ENCODE measurements at places on chromosomes 6 and 20. TPM values are rescaled to one million over a fixed set of nuclear protein-coding genes. Genes with fewer than 3 reads are reported as not detected.

DNA sequence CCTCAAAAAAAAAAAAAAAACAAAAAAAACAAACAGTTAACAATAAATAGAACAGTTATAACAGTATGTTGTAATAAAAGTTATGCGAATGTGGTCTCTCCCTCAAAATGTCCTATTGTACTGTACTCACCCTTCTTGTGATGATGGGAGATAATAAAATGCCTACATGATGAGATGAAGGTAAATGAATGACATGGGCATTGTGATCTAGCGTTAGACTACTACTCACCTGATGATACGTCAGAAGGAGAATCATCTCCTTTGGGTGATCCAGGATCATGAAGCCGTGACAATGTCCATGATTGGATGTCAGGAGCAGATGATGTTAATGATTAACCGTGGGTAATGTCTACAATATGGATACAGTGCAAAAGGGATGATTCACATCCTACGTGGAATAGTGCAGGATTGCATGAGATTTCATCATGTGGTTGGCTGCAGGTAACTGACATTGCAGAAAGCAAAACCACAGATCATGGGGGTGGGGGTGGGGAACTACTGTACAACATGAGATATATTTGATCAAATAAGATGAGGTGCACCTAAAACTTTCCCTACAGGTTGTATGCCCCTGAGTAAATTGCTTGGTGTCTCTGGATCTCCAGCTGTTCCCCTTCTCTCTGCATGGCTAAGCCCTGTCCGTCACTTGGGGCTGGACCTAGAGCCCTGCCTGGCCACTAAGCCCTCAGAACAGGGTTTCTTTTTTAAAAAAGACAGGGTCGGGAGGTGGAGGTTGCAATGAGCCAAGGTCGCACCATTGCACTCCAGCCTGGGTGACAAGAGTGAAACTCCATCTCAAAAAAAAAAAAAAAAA, 6.2 kb upstream of the RBCK1 start:
- DNase-seq, result no peak

GRCh38 chr20:63151554-63152321, 64.2 kb downstream of the YTHDF1 start:
- DNase-seq, result no peak

DNA sequence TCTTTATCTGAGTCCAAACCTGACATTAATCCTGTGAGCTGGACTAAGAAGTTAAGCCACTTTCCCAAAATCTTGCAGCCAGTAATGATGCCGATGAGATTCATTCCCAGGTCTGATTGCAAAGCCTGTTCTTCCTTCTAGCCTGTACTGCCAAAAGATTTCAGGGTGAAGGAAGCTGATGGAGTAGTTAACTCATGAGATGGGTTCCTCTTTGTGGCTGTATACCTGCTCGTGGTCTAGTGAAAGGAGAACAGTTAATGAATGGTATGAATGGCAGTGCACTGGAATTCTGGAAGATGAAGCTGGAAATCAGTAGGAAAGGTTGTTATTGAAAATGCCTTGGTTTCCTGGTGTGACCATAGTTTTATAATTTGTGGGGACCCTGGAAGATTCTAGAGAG, 112.0 kb downstream of the FYN start:
- DNase-seq, result no peak

Gene RNGTT
- 21.0 TPM for total RNA-seq
